Metanephros (tissue), 2 donors: ENCODE measurements at places on chromosomes 5 and 9. TPM values are rescaled to one million over a fixed set of nuclear protein-coding genes. Genes with fewer than 3 reads are reported as not detected.

Gene MARCHF6
- 198 TPM for total RNA-seq

Gene KCNMB1
- total RNA-seq: 0.64 TPM

Gene PCDHA7
- total RNA-seq: 0.58 TPM

Gene UBE2B
- total RNA-seq: 34.1 TPM

Gene PKN3
- 6.1 TPM for total RNA-seq

Gene CLIC3
- 2.5 TPM for total RNA-seq

Gene FLT4
- total RNA-seq: 39.1 TPM

Gene IL5
- not detected for total RNA-seq

Gene IFNA8
- total RNA-seq: not detected

Gene LMX1B
- total RNA-seq: 4.1 TPM

Gene TBC1D9B
- total RNA-seq: 100 TPM

Gene FOXD4L4
- total RNA-seq: 0.06 TPM
